ENCODE measurements at places on chromosomes 3 and 15. TPM values are rescaled to one million over a fixed set of nuclear protein-coding genes. Genes with fewer than 3 reads are reported as not detected.

DNA sequence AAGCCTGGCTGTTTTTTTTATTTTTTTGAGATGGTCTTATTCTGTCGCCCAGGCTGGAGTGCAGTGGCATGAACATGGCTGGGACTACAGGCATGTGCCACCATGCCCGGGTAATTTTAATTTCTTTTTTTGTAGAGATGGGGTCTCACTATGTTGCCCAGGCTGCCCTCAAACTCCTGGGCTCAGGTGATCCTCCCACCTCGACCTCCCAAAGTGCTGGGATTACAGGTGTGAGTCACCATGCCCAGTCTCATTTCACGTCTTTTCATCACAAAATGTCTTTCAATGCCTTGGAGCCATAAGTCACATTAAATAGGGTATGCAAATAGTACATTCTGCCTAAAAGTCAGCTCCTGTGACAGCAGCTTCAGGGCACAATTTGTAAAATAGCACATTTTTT is 52.8 kb downstream of the SOX2 start:
- no peak for DNase-seq

DNA sequence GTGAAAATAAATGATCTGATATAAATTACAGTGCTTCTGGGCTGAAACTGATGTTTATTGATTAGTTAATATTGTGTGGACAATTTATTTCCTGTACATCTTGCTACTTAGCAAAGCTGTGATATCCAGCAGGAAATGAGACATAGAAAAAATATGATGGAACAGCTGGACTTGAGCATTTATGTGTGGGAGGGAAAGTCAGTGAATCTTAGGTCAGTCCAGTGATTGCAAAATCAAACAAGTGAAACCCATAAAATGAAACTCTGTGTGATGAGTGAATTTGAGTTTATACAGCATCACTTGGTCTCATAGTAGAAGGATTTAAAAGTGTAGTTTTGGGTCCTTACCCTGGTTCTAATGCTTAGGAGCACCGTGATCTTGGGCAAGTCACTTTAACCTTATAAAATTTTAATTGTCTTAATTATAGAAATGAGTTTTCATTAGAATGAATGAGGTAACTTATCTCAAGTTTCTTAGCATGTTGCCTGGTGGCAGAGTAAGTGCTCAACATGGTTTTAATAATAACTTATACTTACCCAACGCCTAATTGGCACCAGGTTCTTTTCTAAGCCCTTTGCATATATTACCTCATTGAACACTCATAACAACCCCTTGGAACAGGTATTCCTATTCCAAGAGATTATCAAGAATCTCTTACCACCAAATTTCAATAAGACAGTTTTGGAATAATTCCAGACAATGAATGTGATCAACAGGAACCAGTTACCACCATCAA is 194.6 kb downstream of the ADAMTSL3 start:
- DNase-seq: peak; percentile 81

DNA sequence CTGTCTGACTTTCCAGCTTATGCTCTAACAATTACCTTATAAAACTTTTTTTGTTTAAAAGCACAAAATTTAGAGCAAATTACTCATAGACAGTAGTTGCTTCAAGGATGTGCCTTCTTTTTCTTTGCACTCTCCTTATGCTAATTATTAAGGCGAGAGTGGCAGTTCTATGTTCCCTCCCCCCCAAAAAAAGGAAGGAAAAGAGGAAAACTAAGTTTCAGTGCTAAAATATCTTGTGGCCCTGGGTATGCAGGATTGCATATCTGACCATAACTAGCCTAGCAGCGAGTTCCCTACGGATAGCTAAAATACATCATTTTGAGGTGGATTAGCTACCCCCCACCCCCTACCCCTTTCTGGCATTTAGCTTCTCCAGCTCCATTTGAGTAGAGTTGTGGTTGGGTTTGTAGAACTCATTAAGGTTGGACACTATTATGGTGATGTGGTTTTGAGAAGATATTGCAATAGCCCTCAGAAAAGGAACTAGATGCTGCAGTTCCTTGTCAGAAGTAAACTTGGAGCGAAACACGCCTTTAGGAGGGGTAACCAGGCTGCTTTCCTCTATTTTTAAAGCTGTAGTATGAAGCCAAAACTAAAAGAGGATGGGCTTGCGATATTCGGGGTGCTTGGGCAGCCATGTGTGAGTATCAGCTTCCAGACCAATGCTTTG is 174.6 kb downstream of the AKAP13 start:
- no peak for DNase-seq

- no peak for DNase-seq
These were observed 30.7 kb downstream of the HCN4 start for GRCh38 chr15:73338058-73338457.

- DNase-seq: no peak
These were observed 41.6 kb downstream of the PIK3CA start for GRCh38 chr3:179189759-179190158.

PATL2 gene
- 0.21 TPM for total RNA-seq

GRCh38 chr3:155991847-155992246 is 121.4 kb downstream of the GMPS start:
- DNase-seq: peak; percentile 68

SPINT1 gene
- 121 TPM for total RNA-seq

GRCh38 chr15:31398677-31399301 is 72.2 kb downstream of the KLF13 start:
- no peak for DNase-seq

DNA sequence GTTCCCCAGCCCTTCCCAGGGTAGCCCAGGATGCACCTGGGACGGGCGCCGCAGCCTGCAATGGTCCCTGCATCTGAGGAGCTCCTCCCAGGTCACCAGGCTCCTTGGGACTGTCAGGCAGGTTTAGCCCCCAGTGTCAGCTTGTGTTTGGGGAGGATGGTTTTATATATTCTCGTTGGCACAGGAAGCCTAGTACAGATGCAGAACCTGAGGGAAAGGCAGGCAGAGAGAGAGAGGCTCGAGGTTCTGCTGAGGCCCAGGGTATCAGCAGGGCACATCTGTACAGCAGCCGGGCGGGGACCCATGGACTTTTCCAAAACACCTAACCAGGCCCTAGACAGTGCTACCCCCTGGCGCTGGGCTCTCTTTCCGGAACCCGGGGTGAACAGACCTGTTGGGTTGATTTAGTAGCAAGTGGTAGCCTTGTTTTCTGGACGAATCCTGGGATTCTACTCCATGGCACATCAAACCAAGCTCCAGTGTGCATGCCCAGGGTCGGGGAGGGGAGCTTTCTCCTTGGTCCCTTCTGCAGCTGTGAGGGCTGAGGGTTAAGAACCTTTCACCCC is 8.6 kb downstream of the PAK6 start:
- DNase-seq: no peak

DGKG gene
- not detected for total RNA-seq

- no peak for DNase-seq
These were observed 30.2 kb downstream of the NCEH1 start for GRCh38 chr3:172680684-172681083.

MCTP2 gene
- total RNA-seq: 14.5 TPM

DNA sequence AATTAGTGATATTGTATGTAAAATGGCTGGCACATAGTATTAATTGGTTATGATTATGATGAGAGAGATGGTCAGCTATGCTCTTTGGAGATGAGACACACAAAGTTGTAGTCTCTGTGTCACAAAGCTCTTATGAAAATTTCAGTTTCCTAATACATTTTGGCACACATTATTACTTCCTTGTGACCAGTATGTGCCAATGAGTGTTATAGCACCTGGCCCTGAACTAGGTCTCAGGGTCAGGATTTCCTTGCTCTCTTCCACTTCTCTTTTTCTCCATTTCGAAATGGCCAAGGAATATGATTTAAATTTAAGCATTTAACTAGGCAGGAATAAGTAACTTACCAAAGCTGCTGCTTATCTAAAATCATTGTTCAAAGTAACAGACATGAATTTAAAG is 28.0 kb downstream of the TIPARP start:
- no peak for DNase-seq

P4HTM gene
- total RNA-seq: 3.0 TPM

DNA sequence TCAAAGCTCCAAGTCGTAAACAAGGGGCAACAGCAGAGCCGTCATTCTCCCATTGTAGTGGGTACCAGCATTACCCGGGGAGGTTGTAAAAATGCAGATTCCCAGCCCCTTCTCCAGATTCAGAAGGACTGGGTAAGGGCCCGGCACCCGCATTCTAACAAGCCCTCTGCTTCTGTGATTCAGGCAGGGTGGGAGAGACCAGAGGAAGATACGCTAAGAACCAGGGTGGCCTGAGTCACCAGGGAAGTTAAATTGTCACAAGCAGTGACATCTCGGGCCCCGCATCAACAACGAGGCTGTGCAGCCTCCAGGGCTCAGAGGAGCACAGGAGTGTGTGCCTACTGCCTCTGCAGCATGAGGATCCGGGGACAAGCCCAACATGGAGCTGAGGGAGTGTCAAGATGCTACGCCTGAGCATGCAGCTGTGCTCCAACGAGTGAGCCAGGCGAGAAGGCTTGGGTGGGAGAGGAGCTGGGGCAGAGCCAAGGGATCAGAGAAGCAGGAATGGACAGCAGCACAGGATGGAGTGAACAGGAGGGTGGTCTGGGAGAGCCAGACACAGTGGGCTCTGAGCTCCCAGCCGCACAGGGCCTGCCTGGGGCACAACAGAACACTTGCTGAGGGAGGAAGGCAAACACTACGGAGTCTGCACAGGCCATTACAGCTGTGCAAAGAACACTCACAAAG is 68.5 kb downstream of the CPN2 start:
- DNase-seq: no peak

GRCh38 chr3:46674031-46674845 is 19.2 kb downstream of the ALS2CL start:
- no peak for DNase-seq

- DNase-seq: no peak
These were observed 152.6 kb downstream of the PEX5L start for GRCh38 chr3:179884136-179884535.

ST8SIA2 gene
- total RNA-seq: 1.5 TPM

CHST13 gene
- total RNA-seq: not detected

USF3 gene
- total RNA-seq: 7.9 TPM

GRCh38 chr3:72802001-72802400 is 46.2 kb downstream of the SHQ1 start:
- no peak for DNase-seq

CPNE9 gene
- not detected for total RNA-seq

SEMA6D gene
- total RNA-seq: 1.2 TPM

IFT57 gene
- total RNA-seq: 44.4 TPM

GRK7 gene
- total RNA-seq: not detected

- DNase-seq: no peak
These were observed 340.9 kb upstream of the NR2E3 start for GRCh38 chr15:71469413-71469812.

GRCh38 chr15:55992769-55993110 is 672 bp downstream of the NEDD4 start:
- no peak for DNase-seq

GRCh38 chr15:51114437-51115119 is 19.9 kb upstream of the TNFAIP8L3 start:
- no peak for DNase-seq

DNA sequence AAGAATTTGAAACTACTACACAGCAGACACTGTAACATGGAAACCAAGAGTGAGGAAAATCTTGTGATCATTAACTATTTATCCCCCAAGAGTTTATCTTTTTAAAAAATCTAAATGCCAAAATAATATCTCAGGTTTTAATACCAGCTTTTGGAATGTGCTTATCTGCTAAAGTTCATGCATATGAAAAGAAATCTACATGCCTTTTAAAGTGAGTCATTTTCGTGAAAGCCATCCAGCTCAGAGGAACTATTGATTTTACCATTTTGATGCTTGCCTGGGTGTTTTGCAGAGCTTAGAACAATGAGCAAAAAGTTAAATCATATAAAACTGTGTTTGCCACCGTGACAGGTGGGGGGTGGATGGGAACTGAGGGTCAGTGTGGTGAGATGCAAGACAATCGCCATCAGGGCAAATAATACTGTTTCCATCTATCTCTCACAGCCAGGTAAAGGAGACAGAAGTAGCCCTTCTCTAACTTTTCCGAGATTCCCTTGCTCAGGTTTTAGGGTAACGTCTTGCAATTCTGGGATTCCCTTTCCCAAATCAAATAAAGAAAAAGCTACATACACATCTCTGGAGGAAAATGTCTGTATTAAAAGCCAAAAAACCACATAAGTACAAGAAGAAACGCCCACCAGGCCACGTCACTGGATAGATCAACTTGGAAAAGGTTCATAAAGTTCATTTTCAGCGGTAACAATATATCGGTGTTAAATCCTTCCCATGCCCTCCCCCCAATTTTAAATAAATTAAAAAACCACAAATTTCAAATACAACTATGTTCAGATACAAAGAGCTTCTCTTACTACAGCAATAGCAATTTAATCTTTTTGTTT is 2.0 kb downstream of the TMEM158 start:
- no peak for DNase-seq

DNA sequence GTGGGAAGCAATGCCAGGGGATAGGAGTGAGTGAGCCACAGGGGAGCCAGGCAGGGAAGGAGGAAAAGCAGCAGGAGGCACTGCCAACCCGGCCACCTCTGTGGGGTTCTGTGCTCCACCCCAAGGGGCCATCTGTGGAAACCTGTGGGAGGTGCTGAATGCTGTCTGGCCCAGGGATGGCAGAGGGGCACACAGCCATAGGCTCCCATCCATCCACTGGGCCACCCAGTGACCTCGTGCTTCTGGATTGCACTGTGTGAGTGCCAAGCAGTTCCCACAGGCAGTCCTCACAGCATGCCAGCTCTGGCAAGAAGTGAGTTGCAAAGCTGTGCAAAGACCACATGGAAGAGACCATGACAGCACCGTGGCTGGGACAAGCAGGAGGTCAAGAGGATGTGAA is 27.5 kb downstream of the DNAJB8 start:
- DNase-seq: no peak

DNA sequence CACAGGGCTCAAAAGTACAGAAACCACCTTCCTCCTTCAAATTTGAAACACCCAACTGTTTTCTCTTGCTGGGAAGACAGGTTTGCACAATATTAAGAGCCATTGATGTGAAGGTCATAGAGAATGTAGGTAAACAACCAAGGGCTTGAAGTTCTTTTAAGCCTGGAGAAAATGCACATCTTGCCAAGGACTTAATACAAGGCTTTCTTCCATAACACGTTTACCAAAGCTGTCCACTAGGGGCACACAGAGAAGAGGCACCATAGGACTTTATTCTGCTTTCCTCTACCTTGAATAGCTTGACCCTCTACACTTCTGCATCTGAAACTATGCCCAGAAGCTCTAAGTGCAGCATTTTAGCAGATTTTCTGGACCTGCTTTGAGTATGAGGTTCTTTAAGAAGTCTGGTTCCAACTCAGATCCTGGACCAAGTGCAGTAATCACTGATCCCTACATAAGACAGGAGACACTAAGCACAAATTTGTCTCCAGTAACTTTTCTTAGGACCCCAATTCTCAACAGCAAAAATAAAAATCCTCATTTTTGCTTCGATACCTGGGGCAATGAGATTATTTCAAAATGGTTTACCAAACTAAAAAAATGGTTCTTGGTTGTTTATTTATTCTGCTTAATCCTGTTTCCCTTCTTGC is 138.0 kb downstream of the FBN1 start:
- peak; percentile 22 for DNase-seq

DNA sequence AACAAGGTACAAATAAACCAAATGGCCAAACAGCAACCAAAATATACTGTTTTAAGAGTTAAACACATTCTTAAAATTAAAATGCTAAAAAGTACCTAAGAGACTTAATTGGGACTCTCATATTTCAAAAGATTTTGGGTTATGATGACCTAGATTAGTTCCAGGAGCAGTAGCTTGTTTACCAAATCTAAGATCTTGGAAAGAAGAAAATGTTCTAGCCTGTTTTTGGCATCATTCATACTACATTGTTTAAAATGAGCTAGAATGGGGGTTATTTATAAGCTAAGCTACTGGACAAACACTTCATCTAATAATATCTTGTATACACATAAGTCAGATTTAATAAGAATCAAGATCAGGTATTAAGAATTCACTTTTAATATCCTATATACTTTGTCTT is 22.8 kb downstream of the ATOSA start:
- DNase-seq: no peak

All from foreskin keratinocyte (primary cell).